Right renal cortex interstitium (tissue), 3 donors: ENCODE measurements at places on chromosomes 3 and 15. TPM values are rescaled to one million over a fixed set of nuclear protein-coding genes. Genes with fewer than 3 reads are reported as not detected.
A peak's percentile ranks its signal among the peaks of the same experiment; 100 is the strongest.

ITIH4 gene
- 5.2 TPM for polyA plus RNA-seq

FETUB gene
- polyA plus RNA-seq = not detected

DPPA2 gene
- polyA plus RNA-seq = 0.76 TPM

DNA sequence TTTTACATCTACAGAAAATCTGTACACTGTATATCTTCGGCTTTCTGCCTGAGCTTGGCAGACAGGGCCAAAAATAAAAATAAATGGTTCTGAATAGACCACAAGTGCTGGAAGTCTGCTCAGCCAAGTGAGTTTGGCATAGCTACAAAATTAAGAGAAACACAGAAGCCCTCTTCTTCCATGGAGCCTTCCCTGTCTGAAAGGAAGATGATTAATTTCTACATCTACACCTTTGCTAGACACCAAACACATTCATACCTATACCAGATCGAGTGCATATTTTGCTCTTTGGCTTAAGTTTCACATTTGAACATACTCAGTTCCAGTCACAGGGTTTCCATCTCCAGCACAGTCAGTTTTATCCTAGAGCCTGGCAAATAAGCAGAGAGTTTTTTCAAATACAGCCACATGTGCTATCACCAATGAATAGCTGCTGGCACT, 224.6 kb downstream of the GREM1 start:
- no peak for DNase-seq

GRCh38 chr15:40894681-40895448, 615 bp downstream of the VPS18 start:
- no peak for DNase-seq

DNA sequence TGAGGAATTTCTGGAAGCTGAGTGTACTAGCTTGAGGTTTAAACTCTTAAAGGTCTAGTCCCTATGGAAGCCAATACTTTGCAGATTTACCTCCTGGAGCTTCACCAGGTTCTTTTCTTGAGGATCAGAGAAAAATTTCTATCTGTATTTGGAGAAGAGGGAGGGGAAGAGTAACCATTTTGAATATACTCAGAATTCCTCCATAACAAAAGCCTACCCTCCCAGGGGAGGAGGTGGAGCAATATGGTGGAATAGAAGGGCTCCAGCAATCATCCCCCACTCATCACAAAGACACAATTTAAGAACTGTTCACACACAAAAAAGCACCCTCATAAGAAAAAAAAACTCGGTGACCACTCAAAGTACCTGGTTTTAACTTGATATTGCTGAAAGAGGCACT, 36.0 kb upstream of the PEX5L start:
- no peak for DNase-seq

DNA sequence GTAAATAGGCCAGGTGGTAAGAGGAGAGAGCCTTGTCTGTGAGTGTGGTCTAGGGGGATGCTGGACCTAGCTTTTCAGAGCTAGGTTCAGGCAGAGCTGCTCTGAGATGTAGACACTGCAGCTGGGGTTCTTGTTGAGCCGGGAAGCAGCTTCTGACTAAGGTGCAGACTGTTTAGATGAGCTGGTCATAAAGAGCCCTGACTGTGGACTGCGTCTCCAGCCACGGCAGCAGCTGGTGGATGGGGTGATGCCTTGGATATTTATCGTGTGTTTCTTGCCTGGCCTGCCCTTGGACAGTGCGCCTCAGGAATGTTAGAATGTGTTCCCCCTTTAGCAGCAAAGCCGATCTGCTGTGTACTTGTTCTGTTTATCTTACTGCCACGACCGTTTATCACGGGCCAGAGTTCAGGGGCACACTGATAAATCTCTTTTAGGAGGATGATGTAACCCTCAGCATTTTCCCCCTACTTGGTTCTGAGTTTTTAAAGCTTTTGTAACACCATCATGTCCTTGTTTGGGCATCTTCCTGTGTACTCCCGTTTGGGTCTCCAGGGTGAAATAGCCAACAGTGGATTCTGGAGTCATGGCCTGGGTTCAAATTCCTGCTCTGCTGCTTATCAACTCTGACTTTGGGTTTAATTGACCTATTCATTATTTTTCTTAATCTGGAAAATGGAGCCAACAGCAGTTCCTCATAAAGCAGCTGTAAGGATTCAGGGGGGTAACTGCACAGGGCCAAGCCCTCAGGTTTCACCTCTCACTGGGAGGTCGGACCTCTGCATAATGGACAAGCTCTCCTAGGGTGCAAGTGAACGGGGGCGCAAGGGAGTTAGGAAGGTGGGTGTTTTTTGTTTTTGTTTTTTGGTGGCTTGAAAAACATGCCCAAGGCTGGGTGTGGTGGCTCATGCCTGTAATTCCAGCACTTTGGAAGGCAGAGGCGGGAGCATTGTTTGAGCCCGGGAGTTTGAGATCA, 51.4 kb downstream of the FLNB start:
- peak; percentile 83 for DNase-seq
